ENCODE measurements at places on chromosomes 12 and 14. TPM values are rescaled to one million over a fixed set of nuclear protein-coding genes. Genes with fewer than 3 reads are reported as not detected.

The GLT1D1 gene
- total RNA-seq: not detected

The CEBPE gene
- not detected for total RNA-seq

The POTEG gene
- not detected for total RNA-seq

The CD163 gene
- total RNA-seq: not detected

The ACRBP gene
- total RNA-seq: 0.89 TPM
